ENCODE measurements at places on chromosomes 13 and 19.

- DNase-seq = no peak
These were observed 371.3 kb downstream of the COG6 start for GRCh38 chr13:40026741-40027140.

DNA sequence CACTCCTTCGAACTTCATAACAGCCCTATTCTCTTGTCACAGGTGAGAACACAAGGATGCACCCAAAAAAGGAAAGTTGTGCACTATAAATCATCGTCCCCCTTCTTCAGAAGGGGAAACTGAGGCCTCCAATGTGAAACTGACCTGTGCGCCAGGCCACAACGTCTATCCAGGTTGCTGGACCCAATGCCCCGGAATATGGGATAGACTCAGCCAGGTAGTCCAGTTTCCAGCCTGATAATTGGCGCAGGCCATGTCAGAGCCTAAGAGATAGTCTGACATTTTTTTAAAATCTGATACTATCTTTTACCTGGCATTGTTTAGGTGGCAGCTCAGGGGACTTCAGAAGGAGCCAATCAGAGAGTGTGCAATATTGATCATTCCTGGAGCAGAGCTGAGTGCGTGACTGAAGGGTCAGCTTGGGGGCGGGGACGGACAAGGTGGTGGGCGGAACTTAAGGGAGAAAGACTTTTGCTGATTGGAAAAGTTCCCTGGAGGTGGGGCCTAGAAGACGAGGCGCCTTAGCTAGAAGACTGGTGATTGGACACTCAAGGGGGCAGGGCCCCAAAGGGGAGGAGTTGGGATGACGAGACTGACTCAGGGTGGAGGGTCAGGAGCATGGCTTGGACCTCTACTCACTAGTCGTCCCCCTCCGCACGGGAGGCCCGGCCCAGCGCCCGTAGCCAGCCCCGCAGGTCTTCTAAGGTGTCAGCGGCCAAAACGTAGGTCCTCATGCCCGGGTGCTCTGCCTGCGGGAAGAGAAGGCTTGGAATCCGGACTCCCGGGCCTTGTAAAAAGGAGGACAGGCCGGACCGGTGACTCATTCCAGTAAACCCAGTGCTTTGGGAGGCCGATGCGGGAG, 8.5 kb downstream of the PLEKHA4 start:
- DNase-seq = no peak

DNA sequence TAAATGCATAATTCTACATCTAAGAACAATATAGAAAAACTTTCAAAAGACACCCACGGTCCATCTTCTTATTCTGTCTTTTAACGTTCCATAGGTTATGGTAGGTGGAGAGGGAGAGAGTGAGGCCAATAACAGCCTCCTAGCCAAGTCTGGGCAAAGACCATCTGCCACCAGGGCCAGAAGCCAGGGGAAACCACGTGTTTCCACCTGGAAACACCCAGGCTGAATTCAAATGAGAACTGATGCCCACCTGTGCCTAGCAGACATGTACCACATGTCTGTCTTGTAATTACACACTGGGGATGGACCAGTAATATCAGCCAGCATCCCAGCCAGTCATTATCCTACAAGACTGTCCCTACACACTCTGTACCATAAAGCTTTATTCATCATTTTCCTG, 1573.1 kb downstream of the EFNB2 start:
- no peak for DNase-seq

DNA sequence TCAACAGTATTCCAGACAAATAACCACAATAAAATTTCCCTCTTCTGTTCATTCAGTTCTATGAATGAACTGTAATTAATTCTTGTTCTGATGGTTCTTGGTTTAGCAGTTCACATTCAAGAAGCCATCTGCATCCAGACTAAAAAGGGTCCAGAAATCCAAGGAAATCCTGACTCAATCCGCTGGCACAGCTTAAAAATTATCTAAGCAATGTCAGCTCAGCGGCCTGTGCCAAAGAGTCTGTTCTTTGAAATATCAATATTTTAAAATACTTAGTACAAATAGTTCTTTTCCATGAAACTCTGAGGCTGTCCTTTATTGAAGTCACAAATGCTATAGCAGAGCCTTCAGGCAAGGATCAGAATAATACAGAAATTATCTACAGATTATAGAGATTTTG, 57.2 kb downstream of the DHRS12 start:
- DNase-seq = no peak

DNA sequence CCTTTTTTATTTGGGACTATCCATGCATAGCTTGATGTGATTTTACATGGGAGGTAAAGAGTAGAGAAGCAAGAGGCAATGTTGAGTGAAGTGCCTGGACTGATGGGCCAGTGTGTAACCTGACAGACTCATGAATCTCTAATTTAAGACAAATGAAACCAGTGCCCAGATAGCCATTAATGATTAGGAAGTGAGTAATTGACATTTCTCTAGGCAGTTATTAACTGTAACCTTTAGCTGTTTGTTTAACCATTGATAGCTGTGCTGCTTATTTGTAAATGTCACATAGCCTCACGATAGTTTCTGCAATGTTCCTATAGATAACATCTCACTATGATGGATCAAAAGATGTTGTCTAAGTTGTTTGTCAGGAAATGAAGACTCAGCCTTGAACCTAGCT, 1047.5 kb upstream of the SPRY2 start:
- DNase-seq = no peak

GRCh38 chr13:103772576-103772975, 706.4 kb upstream of the SLC10A2 start:
- DNase-seq = no peak

GRCh38 chr13:110361365-110361911, 54.4 kb downstream of the COL4A2 start:
- peak; percentile 34 for DNase-seq

DNA sequence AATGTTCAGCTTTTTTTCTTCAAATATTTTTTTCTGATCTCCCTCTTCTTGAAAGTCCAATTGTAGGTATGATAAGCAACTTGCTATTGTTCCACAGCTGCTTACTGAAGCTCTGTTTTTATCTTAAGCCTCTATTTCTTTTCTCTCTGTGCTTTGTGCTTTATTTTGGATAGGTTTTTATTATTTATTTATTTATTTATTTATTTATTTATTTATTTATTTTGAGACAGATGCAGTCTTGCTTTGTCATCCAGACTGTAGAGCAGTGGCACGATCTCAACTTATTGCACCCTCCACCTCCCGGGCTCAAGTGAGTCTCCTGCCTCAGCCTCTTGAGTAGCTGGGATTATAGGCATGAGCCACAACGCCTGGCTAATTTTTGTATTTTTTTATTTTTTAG, 199.4 kb downstream of the KLF12 start:
- DNase-seq = no peak

GRCh38 chr13:49256841-49257240, 9.1 kb downstream of the CDADC1 start:
- DNase-seq = no peak

DNA sequence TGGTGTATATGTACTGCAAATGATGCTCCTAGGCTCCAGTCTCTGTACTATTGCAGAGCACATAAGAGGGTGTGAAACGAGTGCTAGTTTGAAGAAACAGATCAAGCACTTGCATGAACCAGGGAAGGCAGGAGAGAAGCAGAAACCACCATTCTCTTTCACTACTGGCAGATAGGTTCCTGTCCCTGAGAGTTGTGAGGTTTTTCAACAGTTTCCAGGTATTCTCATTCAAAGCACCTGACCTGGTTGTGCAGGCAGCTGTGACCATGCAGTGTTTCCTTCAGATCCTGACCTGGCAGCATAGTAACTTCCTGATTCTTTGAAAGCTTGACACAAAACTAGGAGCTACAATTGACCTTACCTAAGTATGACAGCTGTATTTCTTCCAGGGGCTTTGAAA, 164.9 kb downstream of the UFM1 start:
- no peak for DNase-seq

- peak; percentile 40 for DNase-seq
These were observed 7.0 kb upstream of the WBP4 start for GRCh38 chr13:41054212-41054877.

DNA sequence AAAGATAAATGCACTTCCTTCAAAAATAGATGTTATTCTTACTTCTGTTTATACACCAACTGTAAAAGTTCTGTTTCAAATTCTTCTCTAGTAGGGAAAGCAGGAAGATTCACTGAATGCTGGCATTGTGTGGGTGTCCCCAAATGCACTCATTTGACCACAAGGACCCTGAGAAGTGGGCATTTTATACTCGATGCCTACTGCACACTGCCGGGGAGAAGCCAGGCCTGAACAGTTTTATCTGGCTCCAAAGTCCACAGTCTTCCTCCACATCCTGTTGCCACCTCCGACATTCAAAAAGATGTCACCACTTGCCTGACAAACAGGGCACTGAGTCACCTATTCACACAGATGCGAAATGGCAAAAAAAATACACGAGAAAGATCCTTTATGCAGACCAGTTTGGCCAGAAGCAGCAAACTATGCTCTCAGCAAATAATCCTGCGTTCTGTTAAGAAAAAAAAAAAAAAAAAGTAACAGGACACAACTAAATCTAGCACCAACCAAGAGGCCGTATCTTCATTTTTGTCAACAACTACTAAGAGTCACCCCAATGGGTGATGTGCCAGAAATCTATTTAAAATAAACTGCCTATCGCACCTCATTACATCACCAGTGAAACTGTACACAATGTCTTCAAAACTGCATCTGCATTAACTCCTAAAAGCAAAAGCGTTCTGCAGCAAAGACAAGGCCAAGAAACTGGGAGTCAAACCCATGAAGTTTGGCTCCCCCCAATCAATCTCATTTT, 6.2 kb downstream of the ZC3H4 start:
- DNase-seq = no peak

- DNase-seq = no peak
These were observed 1.5 kb downstream of the FXYD3 start for GRCh38 chr19:35117116-35117515.

GRCh38 chr13:57935965-57936364, 304.4 kb downstream of the PCDH17 start:
- no peak for DNase-seq

- DNase-seq = peak; percentile 71
These were observed 165.5 kb downstream of the LACC1 start for GRCh38 chr13:44045180-44045562.

DNA sequence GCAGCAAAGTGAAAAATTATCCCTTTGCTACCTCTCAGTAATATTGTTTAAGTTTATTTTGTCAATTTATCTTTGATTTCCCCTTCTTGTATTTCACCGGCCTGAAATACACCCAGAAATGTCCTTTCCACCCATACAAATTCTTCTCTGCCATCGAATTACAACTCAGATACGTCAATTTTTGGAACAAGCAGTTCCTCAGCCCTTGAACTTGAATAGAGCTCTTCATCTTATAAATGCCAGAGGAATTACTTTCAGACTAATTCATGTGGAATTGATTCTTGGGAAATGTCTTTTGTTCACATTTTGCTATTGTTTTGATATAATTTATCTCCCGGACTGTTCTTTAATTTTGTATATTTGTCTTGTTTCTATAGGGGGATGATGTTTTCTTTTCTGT, 1359.3 kb upstream of the MIR17HG start:
- no peak for DNase-seq

GRCh38 chr13:40476175-40476958, 190.1 kb downstream of the FOXO1 start:
- DNase-seq = no peak

DNA sequence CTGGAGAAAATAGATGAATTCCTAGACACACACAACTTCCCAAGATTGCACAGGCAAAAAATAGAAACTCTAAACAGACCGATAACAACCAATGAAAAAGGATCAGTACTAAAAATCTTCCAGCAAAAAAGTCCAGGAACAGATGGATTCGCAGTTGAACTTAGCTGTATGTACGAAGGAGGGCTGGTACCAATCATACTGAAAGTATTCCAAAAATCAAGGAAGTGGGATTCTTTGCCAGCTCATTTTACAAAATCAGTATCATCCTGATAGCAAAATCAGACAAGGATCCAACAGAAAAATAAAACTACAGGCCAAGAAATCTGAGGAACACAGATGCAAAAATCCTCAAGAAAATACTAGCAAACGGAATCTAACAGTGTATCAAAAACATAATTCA, 6.5 kb upstream of the LILRB2 start:
- no peak for DNase-seq

GRCh38 chr13:106140476-106140875, 395.0 kb downstream of the EFNB2 start:
- no peak for DNase-seq

- peak; percentile 45 for DNase-seq
These were observed 9.1 kb upstream of the ZNF160 start for GRCh38 chr19:53112286-53112685.

DNA sequence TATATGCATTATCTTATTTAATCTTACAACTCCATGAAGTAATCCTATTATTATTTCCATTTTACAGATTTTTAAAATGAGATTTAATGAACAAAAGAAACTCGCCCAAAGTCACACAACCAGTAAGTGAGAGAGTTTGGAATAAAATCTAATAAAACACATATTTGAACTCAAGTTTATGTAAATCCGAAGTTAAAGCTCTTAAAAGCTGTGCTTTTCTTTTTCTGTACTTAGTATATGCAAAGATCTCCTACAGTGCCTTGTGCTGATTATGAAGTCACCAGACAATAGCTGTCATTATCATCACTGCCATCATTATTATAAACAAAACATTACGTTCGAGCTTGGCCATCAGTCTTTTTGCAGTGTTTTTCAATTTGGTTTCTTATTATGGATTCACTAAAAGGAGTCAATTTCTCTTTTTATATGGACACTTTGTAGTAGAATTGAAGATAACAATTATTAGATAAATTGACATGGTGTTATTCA, 29.7 kb upstream of the ENOX1 start:
- DNase-seq = peak; percentile 51

DNA sequence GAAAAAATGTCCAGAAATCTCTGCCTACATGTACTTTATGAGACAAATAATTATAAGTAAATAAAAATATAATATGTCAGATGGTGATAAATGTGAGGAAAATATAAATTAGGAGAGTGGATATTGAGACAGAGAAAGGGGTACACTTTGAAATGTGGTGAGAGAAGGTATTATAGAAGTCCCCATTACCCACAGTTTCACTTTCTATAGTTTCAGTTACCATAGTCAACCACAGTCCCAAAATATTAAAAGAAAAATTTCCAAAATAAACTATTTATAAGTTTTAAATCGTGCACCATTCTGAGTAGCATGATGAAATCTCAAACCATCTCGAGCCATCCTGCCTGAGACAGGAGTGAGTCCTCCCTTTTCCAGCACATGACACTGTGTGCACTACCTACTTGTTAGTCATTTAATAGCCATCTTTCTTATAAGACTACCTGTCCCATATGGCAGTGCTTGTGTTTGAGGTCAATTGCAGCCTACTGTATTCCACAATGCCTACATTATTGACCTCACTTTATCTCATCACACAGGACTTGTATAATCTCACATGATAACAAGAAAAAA, 653.7 kb downstream of the DACH1 start:
- no peak for DNase-seq

All from Ammon's horn (tissue), 1 donor.